Activated CD4-positive, alpha-beta T cell treated with anti-CD3 and anti-CD28 coated beads, Interleukin-2, amount 10 ng/mL, durations not matched to agents 7 days and 5 days (primary cell): ENCODE measurements at places on chromosomes 7 and 10. TPM values are rescaled to one million over a fixed set of nuclear protein-coding genes. Genes with fewer than 3 reads are reported as not detected.

IRF5 gene
- total RNA-seq = 6.5 TPM

SHOC2 gene
- total RNA-seq = 47.8 TPM

RPEL1 gene
- not detected for total RNA-seq

NPTX2 gene
- not detected for total RNA-seq

BLNK gene
- not detected for total RNA-seq

HMX2 gene
- total RNA-seq = not detected

SPDYE2B gene
- not detected for total RNA-seq

SPACDR gene
- total RNA-seq = 3.0 TPM

ACSM6 gene
- total RNA-seq = not detected

NXPH1 gene
- total RNA-seq = not detected
